ENCODE measurements at places on chromosomes 6 and 20. TPM values are rescaled to one million over a fixed set of nuclear protein-coding genes. Genes with fewer than 3 reads are reported as not detected.

NMBR gene
- not detected for total RNA-seq

PIM1 gene
- 49.8 TPM for total RNA-seq

HLA-DOA gene
- not detected for total RNA-seq

SNX14 gene
- total RNA-seq = 96.7 TPM

CUTA gene
- total RNA-seq = 201 TPM

PDE10A gene
- total RNA-seq = 2.4 TPM

FAM83B gene
- total RNA-seq = not detected

DEFB110 gene
- not detected for total RNA-seq

DLK2 gene
- total RNA-seq = not detected

SPAG4 gene
- not detected for total RNA-seq

SLC17A3 gene
- not detected for total RNA-seq

AIF1 gene
- not detected for total RNA-seq

PTK6 gene
- total RNA-seq = not detected

PHACTR1 gene
- not detected for total RNA-seq

CLVS2 gene
- total RNA-seq = not detected

CBLN4 gene
- total RNA-seq = not detected

DNA sequence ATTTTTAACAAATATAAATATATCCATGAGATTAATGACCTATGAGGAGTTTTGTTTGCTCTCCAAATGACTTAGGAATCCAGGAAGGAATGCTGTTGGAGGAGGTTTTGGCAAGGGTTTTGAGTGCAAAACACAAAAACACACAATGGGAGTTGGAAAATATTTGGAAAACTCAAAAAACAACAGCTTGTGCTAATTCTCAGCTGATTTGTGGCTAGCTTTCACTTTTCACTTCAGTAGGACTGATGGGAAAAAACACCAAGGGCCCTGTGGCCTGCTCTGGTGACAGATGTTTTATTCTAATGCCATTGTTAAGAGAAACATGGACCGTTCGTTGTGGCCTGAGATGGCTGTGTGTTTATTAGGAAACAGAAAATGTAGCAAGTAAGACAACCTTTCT, 113.9 kb downstream of the ALDH8A1 start:
- DNase-seq = no peak

GRCh38 chr6:68876792-68877493, 241.9 kb downstream of the ADGRB3 start:
- no peak for DNase-seq

GRCh38 chr20:62732031-62732760, 23.6 kb downstream of the NTSR1 start:
- DNase-seq = no peak

DNA sequence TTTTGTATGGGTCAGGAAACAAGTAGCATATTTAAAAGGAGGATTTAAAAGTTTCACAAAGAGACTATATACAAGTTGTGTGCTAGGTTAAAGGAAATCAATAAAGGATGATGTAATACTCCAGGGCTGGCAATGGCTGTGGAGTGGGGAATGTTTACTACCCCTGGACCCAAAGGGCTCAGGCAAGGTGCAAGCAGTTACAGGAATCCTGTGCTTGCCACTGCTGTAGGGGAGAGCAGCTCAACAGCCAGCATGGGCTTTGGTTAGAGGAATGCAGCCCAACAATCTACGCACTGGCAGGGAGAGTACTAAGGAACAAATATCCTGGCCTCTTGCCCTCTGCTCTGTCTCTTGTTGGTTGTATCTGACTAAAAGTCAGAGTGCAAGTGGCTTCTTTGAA, 1642.2 kb downstream of the KHDRBS2 start:
- no peak for DNase-seq

DNA sequence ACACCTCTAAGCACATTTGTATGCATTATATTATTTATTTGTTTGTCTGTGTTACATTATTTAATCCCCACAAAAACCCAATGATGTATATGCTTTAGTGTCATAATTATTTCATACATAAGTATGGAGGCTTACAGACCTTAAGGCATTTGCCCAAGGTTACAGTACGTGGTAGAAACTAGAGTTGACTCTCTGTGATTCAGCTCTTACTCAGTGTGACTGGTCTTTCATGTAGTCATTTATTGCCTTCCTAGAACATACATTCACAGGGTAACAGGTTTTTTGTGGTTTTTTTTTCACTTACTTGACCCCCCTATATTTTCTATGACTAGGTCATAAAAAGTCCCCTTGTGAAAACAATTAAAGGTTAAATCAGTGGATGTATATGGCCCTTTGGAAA, 566.8 kb downstream of the TFAP2A start:
- no peak for DNase-seq

- DNase-seq = no peak
These were observed 10.2 kb upstream of the CHRNA4 start for GRCh38 chr20:63371291-63371865.

DNA sequence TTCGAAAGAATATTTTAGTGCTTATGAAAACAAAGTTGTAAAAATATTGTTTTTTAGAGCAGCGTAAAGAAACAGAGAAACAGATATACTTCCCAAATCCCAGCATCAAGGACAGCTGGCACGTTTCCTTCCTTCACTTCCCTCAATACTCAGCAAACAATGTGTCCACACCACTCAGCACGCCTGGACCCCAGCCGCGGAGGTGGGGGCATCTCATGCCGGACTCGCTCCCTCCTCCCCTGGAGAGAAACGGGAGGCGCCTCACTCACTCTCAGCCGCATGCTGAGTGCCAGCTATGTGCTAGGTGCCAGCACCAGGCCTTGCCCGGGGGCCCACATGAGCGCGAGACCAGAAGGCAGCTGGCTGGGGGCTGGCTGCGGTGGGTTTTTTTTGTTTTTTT, 34.7 kb downstream of the SLC2A4RG start:
- DNase-seq = no peak

DNA sequence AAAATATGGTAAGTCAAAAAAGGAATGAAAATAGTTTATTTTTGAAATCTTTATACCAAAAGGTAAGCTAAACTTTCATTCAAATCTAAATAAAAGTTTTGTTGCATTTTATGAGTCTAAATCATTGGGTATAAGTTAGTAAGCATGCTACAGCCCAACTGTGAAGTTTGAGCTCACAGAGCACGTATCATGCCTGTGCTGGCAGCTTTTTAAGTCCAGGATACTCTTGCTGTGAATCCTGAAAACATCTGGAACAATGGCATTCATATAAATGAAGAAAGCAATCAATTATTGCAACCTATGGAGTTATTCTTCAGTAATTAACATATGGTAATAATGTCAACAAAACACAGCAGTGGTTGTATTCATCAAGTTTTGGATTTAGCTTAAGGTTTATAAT, 656.9 kb downstream of the RFPL4B start:
- no peak for DNase-seq

DNA sequence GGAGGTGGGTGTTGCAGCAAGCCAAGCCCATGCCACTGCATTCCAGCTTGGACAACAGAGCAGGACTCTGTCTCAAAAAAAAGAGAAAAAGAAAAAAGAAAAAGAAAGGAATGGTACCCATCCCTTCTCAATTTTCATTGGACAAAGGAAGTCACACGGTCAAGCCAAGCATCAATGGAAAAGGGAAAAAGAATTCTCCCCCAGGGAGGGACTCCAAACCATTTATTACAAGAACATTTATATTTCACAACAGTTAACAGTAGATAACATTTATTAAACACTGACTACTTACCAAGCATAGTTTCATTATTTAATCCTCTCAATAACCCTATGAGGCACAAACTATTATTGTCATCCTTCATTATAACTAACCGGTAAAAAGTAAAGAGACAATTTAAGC, 6.6 kb upstream of the KIF13A start:
- no peak for DNase-seq

- DNase-seq = no peak
These were observed 2.0 kb downstream of the COL9A3 start for GRCh38 chr20:62818592-62819493.

- no peak for DNase-seq
These were observed 84.3 kb upstream of the TRAF3IP2 start for GRCh38 chr6:111689946-111690345.

DNA sequence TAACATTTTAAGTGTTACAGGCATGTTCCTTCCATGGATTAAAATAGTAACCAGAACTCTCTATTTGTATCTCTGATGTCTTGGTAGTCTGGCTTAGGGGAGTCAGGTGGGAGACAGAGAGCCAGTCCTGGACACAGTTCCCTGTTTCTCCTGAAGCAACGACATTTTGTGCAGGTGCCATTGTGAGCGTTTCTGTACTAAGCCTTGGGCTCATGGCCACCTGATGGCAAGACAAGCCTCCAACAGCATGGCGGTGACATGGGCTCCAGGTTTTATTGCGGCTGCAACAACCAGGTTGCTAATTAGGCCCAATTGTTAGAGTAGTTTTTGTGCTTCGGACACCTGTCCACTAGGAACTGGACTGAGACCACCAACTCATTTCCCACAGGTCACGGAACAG, 105.3 kb downstream of the PRDM13 start:
- no peak for DNase-seq

DNA sequence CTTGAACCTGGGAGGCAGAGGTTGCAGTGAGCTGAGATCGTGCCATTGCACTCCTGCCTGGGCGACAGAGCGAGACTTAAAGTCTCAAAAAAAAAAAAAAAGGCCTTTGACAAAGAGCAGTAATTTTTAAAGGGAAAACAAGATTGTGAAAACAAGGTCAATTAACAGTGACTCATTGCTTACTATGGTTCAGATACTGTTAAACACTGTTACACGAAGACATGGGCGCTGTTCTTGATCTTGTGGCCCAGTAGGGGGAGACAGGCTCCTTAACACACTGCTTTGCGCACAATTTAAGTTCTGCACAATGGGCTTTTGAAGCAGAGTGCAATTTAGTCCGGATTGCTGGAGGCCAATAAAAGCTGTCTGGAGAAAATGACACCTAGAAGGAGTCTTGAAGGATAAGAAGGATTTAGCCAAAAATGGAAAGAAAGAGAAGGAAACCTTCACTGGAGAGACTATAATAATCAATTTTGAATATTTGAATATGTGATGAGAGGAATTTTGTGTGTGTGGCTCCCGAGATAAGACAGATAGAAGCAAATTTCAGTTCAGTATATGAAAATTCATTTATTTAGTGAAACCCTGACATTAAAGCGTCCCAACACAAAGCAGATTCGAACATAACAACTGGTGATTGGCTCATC, 6.0 kb upstream of the LATS1 start:
- DNase-seq = peak; percentile 69

- DNase-seq = no peak
These were observed 63.5 kb upstream of the TMEM30A start for GRCh38 chr6:75347898-75348610.

GRCh38 chr6:64012351-64013001, 376.9 kb downstream of the PHF3 start:
- DNase-seq = no peak

GRCh38 chr6:166849749-166850183, 106.6 kb downstream of the RNASET2 start:
- DNase-seq = no peak

GRCh38 chr6:126176282-126176681, 163.6 kb upstream of the CENPW start:
- DNase-seq = no peak

DNA sequence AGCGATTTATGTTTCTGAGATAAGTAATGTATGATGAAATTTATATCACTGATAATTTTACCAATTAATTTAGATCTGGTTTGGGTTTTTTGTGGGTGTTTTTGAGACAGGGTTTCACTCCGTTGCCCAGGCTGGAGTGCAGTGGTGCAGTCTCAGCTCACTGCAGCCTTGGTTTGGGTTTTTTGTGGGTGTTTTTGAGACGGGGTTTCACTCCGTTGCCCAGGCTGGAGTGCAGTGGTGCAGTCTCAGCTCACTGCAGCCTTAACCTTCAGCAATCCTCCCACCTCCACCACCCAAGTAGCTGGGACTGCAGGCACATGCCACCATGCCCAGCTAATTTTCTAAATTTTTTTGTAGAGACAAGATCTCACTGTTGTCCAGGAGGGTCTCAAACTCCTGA, 13.0 kb downstream of the MRS2 start:
- DNase-seq = no peak

GRCh38 chr6:125739364-125739763, 10.1 kb upstream of the HEY2 start:
- DNase-seq = no peak

DNA sequence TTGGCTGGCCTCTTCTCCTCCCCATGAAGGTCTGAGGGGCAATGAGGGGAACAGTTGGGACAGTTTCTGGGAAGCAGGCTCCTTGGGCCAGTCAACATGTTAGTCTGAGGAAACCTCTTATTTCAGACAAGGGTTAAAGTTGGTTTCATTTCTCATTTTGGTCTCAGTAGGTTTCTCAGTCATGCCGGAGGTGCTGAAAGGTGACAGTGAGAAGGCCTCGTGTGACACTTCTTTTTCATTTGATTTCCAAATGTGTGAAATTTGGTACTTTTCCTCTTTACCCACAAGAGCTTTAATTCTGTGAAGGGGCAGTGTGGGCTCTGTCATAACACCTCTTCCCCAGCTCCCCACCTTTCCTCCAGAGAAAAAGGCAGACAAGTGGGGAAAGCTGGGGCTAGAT, 7.5 kb upstream of the GLP1R start:
- no peak for DNase-seq

- no peak for DNase-seq
These were observed 72.2 kb downstream of the RPP40 start for GRCh38 chr6:4931530-4932227.

GRCh38 chr6:36649701-36650484, 28.6 kb upstream of the CDKN1A start:
- DNase-seq = peak; percentile 13

DNA sequence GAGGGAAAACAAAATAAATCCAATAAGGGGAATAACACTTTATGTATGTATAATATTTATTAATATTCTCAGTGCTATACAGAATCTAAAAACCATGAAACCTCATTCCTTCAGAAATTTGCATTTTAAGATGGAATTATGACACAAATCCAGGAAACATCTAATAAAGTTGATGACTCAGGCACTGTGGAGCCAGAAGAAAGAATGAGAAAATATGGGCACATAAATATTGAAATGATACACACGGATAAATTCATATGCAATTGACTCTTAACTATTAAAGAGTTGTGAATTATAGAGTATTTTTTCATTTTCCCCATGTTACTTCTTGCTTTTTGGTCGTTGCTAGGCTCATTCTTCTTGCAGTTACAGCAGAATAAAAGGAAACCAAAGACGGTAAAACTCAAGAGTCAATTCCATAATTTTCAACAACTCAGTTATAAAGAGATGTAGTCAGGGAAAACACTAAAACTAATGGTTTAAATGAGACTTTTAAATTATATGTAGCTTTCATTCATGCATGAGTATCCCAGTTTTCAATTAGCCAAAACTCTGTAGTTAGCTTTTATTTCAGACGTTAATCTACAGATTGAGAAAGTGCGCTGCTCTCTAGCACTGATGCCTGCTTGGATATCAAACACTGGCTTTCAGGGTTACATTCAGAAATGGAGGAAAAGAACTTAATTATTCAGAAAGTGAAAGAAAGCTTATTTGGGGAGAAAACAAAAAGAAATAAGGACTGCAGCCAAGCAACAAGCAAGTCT, 95.4 kb downstream of the ADGRB3 start:
- no peak for DNase-seq

DNA sequence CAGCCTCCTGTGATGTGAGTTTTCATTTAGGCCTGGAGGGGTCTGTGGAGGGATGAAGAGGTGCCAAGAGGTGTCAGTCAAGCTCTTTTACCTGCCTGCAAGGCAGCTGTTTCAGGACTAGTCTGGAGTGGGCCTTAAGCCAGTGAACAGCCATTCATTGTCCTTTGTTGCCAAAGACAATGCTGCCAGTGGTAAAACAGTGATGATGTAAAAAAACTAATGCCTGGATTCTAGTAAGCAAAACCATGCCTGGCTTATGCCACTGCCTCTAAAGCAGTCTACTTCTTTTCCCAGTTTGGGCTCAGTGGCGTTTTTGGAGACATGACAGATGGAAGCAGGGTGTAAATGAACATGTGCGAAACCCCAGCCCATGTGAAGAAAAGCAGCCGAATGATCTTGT, 93.5 kb upstream of the KCNK16 start:
- DNase-seq = no peak

- no peak for DNase-seq
These were observed 6.3 kb upstream of the NAA20 start for GRCh38 chr20:20010639-20011500.
